ENCODE measurements at places on chromosomes 13 and 19. TPM values are rescaled to one million over a fixed set of nuclear protein-coding genes. Genes with fewer than 3 reads are reported as not detected.
A peak's percentile ranks its signal among the peaks of the same experiment; 100 is the strongest.

DNA sequence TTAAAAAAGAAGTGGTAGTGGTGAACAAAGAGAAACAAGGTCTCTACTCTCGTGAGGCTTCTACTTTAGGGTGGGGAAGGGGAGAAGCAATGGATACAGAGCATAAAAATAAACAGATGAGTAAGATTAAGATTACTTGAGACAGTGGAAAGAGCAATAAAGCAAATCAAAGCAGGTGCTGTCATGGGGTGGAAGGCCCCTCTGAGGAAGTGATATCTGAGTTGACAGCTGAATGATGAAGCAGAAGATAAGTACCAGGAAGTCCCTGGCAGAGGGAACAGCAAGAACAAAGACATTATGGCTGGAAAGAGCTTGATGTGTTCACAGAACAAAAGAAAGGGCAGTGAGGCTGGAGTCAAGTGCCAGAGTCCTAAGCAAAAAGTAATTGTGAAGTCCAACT lies 221.8 kb downstream of the ENOX1 start:
- no peak for DNase-seq

GRCh38 chr19:52748336-52748950 lies 13.6 kb upstream of the ZNF611 start:
- DNase-seq: no peak

The SLC39A3 gene
- 13.5 TPM for total RNA-seq

The CALR3 gene
- not detected for total RNA-seq

DNA sequence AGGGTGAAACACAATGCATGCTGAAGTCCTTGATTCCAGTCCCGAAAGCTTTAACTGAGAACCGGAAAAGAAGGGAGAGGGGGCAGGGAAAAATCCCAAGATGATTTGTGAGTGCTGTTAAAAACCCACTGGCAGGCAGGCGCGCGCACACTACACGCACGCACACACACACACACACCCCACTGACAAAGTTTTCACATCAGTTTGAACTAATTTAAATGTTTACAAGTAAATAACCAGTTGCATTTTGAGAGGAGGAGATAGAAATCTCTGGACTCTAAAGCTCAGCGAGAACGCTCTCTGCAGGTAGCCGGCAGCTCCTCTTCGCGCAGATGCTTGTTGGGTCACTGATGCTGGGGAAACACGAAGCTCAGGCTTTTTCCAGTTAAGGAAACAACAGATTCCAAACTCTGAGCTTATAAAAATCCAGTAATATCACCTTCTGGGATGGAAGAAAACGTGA lies 818 bp upstream of the SLITRK1 start:
- no peak for DNase-seq

The LIM2 gene
- total RNA-seq: not detected

GRCh38 chr19:42657556-42657955 lies 62.8 kb upstream of the CEACAM8 start:
- no peak for DNase-seq

DNA sequence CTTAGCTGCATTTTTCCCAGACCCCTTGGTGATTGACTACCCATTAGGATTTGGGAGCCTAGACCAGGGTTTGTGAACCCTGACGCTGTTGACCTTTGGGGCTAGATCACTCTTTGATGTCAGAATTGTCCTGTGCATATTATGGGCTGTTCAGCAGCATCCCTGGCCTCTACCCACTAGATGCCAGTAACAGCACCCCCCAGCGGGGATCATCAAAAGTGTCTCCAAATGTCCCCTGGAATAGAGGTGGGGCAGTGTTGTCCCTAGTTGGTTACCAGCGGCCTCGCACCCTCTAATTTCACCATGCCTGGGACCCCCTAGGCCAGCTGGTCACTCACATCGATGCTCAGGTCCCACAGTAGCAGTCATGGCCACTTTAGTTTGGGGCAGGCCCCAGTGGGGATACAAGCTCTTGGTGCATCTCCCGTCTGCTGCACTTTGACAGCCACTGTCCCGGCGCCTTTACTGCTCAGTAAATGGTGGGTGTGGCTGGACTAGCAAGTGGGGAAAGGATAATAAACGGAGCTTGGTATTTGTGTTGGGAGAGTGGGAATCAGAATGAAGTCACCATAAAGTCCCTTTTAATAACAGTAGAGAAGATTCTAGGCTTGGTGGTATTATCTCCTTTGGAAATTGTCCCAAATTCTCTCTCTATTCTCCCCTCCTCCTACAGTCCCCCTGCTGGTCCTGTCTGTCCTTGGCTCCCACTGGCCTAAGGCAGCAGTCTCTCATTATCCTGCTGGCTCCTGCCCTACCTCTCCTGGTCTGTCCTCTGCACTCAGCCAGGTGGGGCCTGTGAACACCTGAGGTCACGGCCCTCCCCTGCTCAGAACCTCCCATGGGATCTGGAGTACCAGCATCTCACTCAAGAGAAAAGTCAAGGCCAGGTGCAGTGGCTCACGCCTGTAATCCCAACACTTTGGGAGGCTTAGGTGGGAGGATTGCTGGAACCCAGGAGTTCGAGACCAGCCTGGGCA lies 80.6 kb downstream of the SIPA1L3 start:
- no peak for DNase-seq

The MAU2 gene
- 12.5 TPM for total RNA-seq

- no peak for DNase-seq
Measured at GRCh38 chr13:41492432-41493260, 35.3 kb downstream of the RGCC start.

- no peak for DNase-seq
Measured at GRCh38 chr13:31827707-31828106, 88.4 kb downstream of the RXFP2 start.

- no peak for DNase-seq
Measured at GRCh38 chr19:41617941-41618730, 8.7 kb downstream of the CEACAM4 start.

The SMIM44 gene
- not detected for total RNA-seq

DNA sequence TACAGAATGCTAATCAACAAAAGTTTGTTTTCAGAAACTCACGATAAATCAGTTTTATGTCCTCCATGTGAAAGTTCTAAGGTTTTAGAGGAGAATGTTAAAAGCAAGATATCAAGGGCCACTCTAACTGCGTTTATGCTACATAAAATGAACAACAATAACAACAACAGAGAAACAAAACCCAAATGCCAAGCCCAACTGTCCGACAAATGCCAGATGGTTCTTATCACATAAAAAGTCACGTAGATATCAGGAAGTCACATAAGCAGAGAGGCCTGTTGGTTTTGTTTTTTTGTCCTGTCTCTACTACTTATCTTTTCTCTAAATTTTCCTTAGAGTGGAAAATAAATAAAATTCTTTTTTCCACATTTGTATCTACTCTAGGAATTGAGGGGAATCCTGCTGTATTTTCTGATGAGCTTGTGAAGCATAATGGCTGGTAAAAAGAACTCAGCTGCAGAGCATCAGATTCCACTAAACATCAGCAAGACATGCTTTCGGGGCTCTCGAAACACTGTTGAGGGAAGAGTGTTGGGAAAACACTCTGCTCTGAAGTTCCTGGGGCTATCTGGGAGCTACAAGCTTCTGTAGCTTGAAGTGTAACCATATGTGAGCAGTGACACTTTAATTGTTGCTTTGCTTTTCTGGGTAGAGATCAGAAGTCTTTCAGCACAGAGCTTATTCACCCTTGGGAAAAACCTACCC lies 110.1 kb downstream of the SLAIN1 start:
- no peak for DNase-seq

The PRODH2 gene
- 60.3 TPM for total RNA-seq

The SAMD4B gene
- 45.6 TPM for total RNA-seq

- DNase-seq: no peak
Measured at GRCh38 chr13:41916173-41916954, 44.5 kb downstream of the VWA8 start.

DNA sequence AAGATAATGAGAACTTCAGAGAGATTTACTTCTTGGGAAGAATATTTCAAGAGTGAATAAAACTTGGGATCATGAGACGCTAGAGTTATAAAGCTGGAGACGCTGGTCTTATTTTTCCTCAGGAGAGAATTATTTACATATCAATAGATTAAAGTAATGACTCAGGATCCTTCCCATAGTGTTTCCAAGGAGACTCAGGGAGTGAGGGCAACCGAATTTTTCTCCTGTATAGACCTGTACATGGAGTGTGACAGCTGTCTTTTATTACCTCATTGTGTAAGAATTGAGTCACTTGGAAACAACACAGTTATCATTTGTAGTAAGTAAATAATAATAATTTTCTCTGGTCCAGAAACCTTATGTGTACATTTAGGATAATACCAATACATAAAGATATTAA lies 1905.5 kb downstream of the OLFM4 start:
- DNase-seq: no peak

- DNase-seq: no peak
Measured at GRCh38 chr13:76723551-76724232, 162.5 kb downstream of the KCTD12 start.

The TMEM150B gene
- 5.6 TPM for total RNA-seq

DNA sequence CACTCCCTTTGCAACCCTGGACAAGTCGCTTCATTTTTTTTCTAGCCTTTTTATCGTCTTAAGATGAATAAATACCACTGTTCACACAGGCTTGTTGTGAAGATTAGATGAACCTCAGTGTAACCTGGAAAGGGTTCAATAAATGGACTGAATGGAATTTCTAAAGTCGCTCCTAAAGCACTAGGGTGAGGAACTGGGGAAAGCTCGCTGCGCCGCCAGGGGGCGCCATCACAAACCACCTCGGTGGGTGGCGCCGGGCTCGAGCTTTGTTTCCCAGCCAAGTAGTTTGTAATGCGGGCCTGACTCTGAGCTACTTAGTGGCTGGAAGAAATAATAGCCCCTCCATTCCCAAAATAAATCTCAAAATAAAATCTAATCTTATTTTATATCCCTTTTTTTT lies 2.2 kb upstream of the CEACAM6 start:
- DNase-seq: no peak

- DNase-seq: no peak
Measured at GRCh38 chr19:13037161-13037560, 41.9 kb downstream of the NFIX start.

GRCh38 chr13:80297094-80297493 lies 43.8 kb downstream of the SPRY2 start:
- DNase-seq: no peak

The ZNF112 gene
- 1.7 TPM for total RNA-seq

DNA sequence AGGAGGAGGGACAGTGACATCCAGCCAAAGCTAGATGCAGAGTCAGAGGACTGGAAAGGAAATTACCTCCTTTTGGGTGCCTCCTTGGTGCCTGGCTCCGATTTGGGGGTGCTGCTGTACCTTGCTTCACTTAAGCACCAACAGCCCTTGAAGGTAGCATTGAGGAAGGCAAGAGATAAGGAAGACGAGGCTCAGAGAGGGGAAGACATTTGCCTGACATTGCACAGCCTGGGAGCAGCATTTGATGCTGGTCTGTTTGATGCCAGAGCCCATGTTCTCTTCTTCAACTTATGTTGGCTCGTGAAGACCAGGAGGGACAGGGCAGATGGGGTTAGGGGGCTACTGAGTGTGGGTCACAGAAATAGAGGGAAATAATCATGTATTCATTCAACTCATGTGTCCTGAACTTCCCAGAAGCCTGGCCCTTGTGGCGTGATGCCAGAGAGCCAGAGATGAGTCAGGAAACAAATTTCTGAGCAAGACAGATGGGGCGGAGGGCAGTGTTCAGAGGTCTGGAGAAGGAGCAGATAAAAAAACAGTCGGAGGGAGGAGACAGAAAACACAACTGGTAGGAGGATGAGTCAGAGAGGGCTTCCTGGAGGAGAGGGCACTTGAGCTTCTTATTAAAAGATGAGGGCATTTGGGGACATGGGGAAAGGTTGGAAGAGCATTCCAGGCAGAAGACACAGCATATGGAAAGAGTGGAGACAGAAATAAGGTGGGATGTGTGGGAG lies 3.0 kb upstream of the C19orf81 start:
- DNase-seq: no peak

GRCh38 chr19:52171321-52172169 lies at the start of gene ZNF836:
ZNF836 (minus strand) TSS chr19:52171621; CDS start chr19:52168072, 3,549 bp downstream.
- DNase-seq: peak; percentile 92

DNA sequence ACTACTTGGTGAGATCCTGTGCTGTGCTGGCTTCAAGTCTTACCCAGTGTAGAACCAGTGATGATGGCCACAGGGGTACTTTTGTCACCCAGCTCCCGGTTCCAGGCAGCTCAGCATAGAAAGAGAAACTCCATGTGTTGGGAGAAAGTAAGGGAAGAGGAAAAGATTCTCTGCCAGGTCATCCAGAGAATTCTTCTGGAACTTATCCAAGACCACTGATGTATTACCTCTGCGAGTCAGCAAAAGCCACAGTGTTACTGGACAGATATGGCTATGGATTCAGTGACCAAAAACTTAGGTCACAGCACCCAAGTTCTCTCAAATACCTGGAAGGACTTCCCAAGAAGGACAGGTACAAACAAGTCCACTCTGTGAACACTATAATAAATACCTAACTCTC lies 399.5 kb upstream of the MIR17HG start:
- DNase-seq: no peak

The POU2F2 gene
- total RNA-seq: 0.99 TPM

DNA sequence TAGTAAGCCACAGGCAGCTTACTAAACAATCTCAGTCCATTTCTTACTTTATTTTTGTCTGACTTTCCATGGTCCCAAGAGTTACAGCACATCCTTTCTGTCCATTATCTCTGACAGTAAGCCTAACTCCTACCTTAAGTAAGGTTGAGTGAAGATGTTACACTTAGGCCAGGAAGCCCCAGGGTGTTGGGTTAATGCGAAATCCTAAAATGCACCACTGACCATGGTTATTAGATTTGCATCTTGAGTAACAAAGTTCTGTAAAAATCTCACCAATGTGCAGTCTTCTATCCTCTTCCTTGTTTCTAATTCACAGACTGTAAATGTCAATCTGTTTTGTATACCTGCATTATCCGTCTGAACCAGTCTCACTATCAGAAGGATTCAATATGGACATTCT lies 462.5 kb downstream of the FGF14 start:
- DNase-seq: no peak

The ZNF766 gene
- 3.4 TPM for total RNA-seq

The CDX2 gene
- total RNA-seq: not detected

DNA sequence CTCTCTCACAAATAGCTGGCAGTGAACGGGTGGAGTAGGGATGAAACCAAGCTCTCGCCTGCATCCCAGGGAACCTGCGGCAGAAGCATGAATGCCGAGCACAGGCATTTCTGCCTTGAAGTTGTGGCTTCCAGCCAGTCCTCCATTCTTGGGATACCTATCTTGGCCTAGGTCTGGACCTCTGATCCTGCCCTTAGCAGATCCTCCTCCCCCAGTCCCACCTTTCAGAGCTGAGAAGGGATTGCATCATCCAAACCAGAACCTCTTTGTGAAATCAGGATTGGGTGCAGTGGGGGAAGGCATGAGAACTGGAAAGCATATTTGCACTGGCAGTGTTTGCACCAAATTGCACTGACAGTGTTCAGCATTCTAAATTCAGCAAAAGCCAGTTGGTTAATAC lies 5.8 kb downstream of the ZNF780A start:
- DNase-seq: no peak

The ASPDH gene
- 41.2 TPM for total RNA-seq

- DNase-seq: no peak
Measured at GRCh38 chr13:52399708-52400107, 6.3 kb downstream of the THSD1 start.

- no peak for DNase-seq
Measured at GRCh38 chr13:97077341-97077740, 83.1 kb upstream of the OXGR1 start.

DNA sequence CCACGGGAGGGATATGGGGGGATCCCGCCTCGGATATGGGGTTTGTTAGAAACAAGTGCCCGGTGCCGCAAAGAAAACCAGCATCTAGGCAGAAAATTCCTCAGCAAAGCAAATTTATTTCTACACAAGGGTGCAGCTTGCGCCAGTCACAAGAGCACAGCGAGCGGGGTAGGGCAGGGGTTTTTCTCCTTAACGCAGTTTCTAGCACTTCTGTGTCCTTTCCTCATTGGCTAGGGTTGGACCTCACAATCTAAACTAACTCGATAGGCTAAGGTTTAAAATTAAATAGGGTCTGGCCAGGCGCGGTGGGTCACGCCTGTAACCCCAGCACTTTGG lies 595 bp downstream of the ZNF440 start:
- no peak for DNase-seq

The GSK3A gene
- 13.3 TPM for total RNA-seq
